HT1080 (cell line): ENCODE measurements at places on chromosomes 4 and X. TPM values are rescaled to one million over a fixed set of nuclear protein-coding genes. Genes with fewer than 3 reads are reported as not detected.

The TEX11 gene
- not detected in 2 replicates for total RNA-seq

The F11 gene
- total RNA-seq, result not detected in 2 replicates

The ALPK1 gene
- total RNA-seq, result 3.7 and 5.1 TPM in 2 replicates

The NHS gene
- total RNA-seq, result 4.6 and 5.4 TPM in 2 replicates

DNA sequence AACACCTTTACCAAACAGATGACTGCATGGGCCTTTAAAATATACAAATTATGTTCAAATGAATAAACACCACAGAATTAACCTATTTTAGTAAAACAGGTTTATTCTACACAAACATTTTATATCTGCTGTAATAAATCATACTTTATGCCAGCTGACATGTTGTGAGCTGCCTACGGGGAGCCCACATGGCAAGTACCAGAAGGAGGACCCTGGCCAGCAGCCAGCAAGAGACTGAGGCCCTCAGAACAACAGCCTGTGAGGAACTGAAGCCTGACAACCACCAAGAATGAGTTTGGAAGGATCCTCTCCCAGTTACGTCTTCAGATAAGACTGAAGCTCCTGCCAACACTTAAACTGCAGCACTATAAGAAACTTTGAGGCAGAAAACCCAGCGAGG, 377.0 kb downstream of the PDGFC start:
- no peak for DNase-seq

GRCh38 chr4:56704089-56704871, 23.2 kb upstream of the HOPX start:
- DNase-seq, result no peak

GRCh38 chrX:153736871-153737441, 12.3 kb downstream of the ABCD1 start:
- DNase-seq, result no peak
